ENCODE measurements at places on chromosomes 7 and 10.

DNA sequence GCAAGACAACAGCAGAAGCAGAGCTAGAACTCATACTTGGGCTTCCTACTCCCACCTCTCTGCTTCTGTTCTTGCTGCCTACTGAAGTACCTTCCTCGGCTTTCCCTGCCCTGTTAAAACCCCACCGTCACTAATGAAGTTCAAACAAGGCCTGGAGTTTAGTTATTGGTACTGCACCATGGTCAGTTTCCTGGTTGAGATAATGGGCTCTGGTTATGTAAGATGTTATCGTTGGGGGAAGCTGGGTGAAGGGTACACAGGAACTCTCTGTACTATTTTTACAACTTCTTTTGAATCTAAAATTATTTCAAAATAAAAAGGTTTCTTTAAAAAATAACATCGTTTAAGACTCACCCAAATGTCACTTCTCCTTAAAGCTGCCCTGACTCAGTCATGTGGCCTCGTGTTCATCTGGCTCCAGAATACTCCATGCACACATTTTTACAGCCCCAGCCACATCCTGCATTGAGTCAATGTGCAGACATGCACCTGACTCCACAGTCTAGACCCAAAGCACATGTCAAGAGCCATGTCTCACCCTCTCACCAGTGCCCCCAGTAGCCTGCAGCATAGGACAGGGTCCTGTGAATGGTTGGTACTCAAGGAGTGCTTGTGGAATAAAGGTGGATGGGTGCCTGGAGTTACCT is 36.9 kb upstream of the AQP1 start:
- DNase-seq: no peak

DNA sequence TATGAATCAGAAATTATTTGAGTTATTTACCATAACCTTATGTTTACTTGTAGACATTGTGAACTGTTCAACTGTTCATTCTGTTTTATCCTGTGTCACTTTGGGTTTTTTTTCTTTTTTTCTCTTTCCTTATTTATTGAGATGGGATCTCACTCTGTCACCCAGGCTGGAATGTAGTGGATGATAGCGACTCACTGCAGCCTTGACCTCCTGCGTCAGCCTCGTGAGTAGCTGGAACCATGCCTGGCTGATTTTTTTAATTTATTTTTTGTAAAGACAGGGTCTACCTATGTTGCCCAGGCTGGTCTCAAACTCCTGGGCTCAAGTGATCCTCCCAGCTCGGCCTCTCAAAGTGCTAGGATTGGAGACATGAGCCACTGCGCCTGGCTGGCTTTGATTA is 97.1 kb downstream of the CSTF2T start:
- DNase-seq: no peak

DNA sequence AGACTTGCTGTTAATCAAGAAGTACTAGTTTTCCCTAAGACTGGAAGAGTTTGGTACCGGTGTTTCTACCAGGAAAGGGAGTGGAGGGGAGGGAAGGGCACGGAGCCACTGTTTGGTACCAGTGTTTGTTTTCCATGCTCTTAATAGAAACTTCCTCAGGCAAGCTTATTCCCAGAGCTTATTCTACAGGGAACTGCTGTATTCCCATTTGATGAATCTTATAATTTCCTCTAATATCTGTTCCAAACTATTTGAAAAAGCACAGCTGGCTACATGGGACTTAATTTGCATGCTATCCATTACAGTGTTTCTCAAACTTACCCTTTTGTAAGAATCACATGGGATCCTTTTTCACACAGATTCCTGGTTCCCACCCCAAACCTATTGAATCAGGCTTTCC is 23.7 kb downstream of the SLC26A4 start:
- no peak for DNase-seq

DNA sequence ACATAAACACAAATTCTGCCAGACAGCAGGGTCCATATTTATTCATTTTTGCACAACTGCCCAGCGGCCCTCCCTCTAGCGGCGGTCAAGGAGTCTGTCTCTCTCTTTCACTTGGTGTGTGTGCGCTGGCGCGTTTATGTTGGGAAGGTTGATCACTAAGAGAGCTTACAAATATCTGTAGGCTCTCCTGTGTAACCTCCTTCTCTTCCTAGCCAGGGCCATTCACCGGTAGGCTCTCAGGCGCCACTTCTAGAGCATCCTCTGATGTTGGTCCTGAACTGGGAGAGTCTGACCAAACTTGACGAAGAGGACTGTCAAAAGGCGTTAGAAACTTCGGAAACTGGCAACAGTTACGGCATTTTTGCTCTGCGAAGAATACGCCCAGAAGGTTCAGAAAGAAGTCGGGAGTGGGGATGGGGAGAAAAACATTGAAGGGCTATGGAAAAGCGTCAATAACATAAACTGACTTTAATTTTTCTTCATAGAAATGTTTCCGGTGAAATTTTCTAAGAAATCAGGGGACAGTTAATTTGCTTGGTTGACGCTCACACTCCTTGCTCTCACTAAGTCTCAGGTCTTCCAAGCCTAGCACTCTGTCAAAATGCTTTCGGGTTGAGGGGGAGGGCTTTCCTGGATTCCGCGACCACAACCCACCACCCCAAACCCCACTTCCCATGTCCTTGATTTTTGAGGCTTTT is 731.1 kb downstream of the ZWINT start:
- DNase-seq: no peak

GRCh38 chr7:98185101-98185500 is 26.1 kb upstream of the BHLHA15 start:
- no peak for DNase-seq

DNA sequence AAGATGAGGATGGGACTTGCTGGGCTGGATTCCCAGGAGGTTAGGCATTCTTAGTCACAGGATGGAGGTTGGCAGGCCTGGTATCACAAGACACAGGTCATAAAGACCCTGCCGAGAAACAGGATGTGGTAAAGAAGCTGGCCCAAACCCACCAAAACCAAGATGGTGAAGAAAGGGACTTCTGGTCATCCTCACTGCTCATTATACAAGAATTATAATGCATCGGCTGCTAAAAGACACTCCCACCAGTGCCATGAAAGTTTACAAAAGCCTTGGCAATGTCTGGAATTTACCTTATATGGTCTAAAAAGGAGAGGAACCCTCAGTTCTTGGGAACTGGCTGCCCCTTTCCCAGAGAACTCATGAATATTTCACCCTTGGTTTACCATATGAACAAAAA is 345.5 kb upstream of the POM121L12 start:
- no peak for DNase-seq

GRCh38 chr7:154965014-154965413 is 37.9 kb downstream of the PAXIP1 start:
- no peak for DNase-seq

- no peak for DNase-seq
Measured at GRCh38 chr7:158353606-158354570, 233.7 kb downstream of the PTPRN2 start.

DNA sequence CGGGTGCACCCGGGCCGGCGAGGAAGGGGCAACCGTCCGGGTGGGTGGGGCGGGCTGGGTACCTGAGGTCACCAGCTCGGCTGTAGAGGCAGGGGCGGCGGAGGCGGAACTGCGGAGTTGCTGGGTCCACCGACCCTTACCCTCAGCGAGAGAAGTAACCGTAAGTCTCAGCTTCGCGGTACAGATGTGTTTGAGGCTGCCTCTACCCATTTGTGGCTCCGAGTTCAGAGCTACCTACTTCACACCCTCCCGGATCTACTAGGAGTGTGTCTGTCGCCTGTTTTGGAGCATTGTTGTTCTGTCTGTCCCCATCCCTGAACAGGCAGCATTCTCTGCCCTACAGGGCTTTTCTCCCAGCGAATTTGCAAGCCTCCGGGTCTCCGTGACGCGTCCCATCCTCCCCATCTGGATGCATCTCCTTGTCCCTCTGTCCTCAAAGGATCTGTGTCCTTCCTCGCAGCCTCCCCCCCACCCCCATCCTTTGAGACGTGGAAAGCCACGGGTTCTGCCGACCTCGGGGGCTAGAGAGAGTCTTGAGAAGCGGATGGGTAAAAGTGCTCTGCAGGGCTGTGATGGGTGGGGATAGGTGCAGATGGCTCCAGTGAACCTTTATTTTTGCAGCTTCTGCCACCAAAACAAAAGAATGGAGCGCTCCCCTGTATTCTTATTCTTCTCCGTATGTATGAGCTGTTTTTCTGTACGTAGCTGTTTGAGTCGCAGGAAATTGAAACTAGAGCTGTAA is 757 bp downstream of the ANKIB1 start:
- DNase-seq: no peak

DNA sequence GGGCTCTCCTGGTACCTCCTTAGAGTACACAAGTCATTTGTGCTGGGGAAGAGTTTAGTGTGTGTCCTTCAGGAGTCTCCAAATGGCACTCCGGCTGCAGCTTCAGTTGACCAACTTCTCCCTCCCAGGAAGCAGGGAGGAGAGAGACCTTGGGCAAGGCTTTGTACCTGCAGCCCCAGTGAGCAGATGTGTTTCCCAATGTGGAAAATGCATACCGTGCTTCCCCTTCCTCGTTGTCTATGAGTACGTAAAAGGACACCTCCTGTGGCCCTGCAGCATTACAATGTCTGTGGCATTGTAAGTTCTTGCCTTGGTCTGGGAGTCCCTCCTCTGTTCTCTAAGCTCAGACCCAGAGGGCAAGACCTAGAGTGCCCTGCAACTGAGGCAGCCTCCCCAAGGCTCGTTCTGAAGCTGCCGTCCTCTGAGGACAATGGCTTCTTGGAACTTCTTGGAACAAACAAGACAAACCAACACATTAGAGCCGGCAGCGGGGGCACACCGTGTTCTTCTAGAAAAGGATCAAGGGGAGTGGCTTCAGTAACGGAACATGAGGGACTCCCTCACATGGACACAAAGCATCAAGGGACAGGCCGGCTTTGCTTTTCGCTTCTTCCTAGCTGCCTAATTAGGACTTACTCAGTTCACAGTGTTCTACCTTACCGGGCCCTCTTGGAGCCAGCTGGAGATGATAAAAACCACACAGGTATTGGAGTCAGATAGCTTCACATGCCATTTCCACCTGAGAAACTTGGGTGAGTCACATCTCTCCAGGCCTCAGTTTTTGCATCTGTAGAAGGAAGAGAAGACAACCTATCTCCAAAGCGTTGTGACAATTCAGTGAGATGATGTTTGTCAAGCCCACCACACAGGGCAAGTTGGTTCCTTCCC is 20.9 kb upstream of the PPA1 start:
- DNase-seq: no peak

DNA sequence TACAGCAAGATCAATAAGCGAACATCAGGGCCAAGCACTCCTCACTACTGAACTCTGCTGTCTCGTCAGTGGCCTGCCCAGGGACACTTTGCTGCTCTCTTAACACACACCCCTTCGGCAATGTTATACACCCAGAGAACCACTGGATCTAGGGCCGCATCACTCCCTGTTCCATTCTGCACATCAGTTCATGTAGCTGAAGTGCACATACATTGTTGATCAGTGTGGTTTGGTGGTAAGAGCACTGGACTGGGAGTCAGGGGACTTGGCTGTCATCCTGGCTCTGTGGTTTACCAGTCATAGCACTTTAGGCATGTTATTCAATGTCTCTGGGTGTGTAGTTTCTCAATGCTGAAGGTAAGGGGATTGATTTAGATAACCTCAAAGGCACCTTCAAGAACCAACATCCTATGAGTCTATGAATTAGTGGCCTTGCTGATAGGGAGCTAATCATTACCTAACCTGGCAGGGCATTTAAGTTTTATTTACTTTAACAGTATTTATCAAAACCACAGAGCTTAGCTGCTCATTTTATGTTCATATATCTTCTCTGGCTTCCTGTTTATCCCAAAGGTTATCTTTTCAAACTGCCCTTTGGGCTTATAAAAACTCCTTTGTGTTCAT is 24.8 kb downstream of the DUSP5 start:
- no peak for DNase-seq

DNA sequence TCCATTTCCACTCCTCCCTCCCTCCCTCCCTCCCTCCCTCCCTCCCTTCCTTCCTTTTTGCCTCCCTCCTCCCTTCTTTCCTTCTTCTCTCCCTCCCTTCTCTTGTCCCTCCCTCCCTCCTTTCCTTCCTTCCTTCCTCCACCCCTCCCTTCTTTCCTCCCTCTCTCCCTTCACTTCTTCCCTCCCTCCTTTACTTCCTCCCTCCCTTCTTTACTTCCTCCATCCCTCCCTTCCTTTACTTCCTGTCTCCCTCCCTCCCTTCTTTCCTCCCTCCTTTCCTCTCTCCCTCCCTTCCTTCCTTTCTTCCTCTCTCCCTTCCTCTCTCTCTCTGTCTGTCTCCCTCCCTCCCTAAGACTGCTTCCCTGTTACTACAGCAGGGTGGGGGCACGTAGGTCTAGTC is 598.6 kb upstream of the FOXK1 start:
- DNase-seq: no peak

DNA sequence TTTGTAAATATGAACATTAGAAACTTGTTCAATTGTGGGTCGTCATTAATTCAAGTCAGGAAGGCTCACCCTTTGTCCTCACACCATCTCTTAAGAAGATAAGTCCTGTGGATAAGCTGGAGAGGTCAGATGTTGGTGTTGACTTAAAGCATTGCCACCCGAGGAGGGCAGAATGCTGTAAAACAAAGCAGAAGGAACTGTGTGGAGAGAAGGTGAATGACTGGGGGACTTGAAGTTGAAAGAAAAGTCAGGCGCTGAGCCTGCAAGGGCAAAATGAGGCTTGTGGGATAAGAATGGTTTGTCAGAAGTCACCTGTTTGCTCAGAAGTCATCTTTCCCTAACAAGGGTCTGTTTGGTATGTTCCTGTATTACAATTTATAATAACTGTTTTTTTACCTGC is 9.1 kb downstream of the RPA3 start:
- no peak for DNase-seq

DNA sequence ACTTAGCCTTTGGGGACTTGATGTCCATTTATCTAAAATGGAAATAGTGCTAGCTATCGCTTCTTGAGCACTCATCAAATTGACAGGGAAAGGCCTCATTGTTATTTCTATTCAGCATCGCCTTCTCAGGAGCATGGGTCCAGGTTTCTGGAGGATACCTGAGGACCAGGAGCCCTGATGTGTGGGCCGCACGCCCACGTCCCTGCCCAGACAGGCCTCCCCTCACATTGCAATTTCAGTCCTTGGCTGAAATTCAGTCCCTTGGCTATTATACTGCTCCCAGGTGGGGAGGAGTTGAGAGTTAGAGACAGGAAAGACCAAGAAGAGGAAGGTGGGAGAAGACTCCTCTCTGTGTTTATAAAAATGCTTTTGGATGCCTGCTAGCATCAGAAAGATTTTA is 38.9 kb downstream of the GPRIN2 start:
- no peak for DNase-seq

DNA sequence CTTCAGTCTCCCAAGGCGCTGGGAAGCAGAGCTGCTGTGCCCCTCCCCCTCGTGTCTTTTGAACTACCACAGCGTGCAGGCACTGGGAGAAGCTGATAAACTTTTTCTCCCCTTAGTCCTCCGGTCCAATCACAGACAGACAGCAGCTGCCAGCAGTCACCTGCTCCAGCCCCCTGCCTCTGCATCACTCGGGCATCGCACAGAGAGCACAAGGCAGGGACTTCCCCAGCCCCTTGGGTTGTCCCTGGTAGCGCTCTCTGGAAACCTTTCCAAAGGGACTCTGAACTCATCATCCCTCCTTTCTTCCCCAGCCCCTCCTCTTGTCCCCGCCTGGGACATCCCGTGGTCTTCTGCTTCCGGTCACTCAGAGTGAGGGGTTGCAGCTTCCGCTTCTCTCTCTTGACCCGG is 1.4 kb upstream of the NEUROG3 start:
- no peak for DNase-seq

GRCh38 chr7:26180792-26181198 is 19.8 kb downstream of the HNRNPA2B1 start:
- no peak for DNase-seq

Data from NCI-H446 (cell line).